IgD-negative memory B cell (primary cell): ENCODE measurements at places on chromosomes 7 and 10. TPM values are rescaled to one million over a fixed set of nuclear protein-coding genes. Genes with fewer than 3 reads are reported as not detected.

The CFAP70 gene
- 0.43 TPM for polyA plus RNA-seq

The SPAM1 gene
- not detected for polyA plus RNA-seq

The LRRN3 gene
- polyA plus RNA-seq: 2.7 TPM

The ATP6V0A4 gene
- polyA plus RNA-seq: not detected

The PODXL gene
- 1.3 TPM for polyA plus RNA-seq

The TACC2 gene
- not detected for polyA plus RNA-seq

The WDR86 gene
- polyA plus RNA-seq: 0.54 TPM

The PPP1R17 gene
- not detected for polyA plus RNA-seq

The ZNF722 gene
- polyA plus RNA-seq: not detected

The BHLHA15 gene
- 5.3 TPM for polyA plus RNA-seq

The OPN4 gene
- polyA plus RNA-seq: not detected

The HMX2 gene
- polyA plus RNA-seq: not detected

The DUS4L gene
- polyA plus RNA-seq: 5.9 TPM

The OR6V1 gene
- polyA plus RNA-seq: not detected

The FFAR4 gene
- not detected for polyA plus RNA-seq

The SKIDA1 gene
- polyA plus RNA-seq: not detected

The SVOPL gene
- polyA plus RNA-seq: not detected

The SCIN gene
- 1.6 TPM for polyA plus RNA-seq

The SFXN2 gene
- 6.4 TPM for polyA plus RNA-seq

The IDI2 gene
- polyA plus RNA-seq: not detected

The BBS9 gene
- polyA plus RNA-seq: 7.8 TPM

The PAX4 gene
- polyA plus RNA-seq: not detected

The SUN3 gene
- polyA plus RNA-seq: not detected

The TMEM176B gene
- polyA plus RNA-seq: 2.4 TPM

The SMO gene
- 0.36 TPM for polyA plus RNA-seq

The GIMAP8 gene
- polyA plus RNA-seq: 1.4 TPM

The ZNF800 gene
- polyA plus RNA-seq: 51.9 TPM

The PPIA gene
- 4,265 TPM for polyA plus RNA-seq

The PRRT4 gene
- 0.21 TPM for polyA plus RNA-seq

The UBN2 gene
- polyA plus RNA-seq: 2.8 TPM

The BICC1 gene
- polyA plus RNA-seq: not detected

The PLPP4 gene
- not detected for polyA plus RNA-seq

The KIAA1217 gene
- polyA plus RNA-seq: not detected

The TFR2 gene
- 0.44 TPM for polyA plus RNA-seq

The SPACDR gene
- 0.78 TPM for polyA plus RNA-seq

The CTBP2 gene
- polyA plus RNA-seq: 0.50 TPM

The GOLGA7B gene
- polyA plus RNA-seq: not detected

The LGI1 gene
- not detected for polyA plus RNA-seq

The NPY4R2 gene
- polyA plus RNA-seq: not detected

The NKX2-3 gene
- polyA plus RNA-seq: not detected

The HOXA9 gene
- polyA plus RNA-seq: 0.20 TPM

The SEMA4G gene
- polyA plus RNA-seq: not detected

The NUDT5 gene
- 48.6 TPM for polyA plus RNA-seq

The ZCCHC24 gene
- polyA plus RNA-seq: 0.80 TPM

The TACR2 gene
- 0.16 TPM for polyA plus RNA-seq

The OR13A1 gene
- polyA plus RNA-seq: 0.55 TPM

The CPA4 gene
- not detected for polyA plus RNA-seq

The SHH gene
- not detected for polyA plus RNA-seq

The CCL26 gene
- polyA plus RNA-seq: not detected

The CLRN3 gene
- polyA plus RNA-seq: not detected

The ALOX5 gene
- 193 TPM for polyA plus RNA-seq

The ZNF736 gene
- polyA plus RNA-seq: 4.6 TPM

The PLCE1 gene
- 0.49 TPM for polyA plus RNA-seq

The INPP5F gene
- polyA plus RNA-seq: 12.0 TPM

The UCN3 gene
- not detected for polyA plus RNA-seq

The NPC1L1 gene
- polyA plus RNA-seq: not detected

The MMP21 gene
- not detected for polyA plus RNA-seq

The ENO4 gene
- polyA plus RNA-seq: 0.45 TPM

The DENND2A gene
- not detected for polyA plus RNA-seq
